ENCODE measurements at places on chromosomes 4 and X.

DNA sequence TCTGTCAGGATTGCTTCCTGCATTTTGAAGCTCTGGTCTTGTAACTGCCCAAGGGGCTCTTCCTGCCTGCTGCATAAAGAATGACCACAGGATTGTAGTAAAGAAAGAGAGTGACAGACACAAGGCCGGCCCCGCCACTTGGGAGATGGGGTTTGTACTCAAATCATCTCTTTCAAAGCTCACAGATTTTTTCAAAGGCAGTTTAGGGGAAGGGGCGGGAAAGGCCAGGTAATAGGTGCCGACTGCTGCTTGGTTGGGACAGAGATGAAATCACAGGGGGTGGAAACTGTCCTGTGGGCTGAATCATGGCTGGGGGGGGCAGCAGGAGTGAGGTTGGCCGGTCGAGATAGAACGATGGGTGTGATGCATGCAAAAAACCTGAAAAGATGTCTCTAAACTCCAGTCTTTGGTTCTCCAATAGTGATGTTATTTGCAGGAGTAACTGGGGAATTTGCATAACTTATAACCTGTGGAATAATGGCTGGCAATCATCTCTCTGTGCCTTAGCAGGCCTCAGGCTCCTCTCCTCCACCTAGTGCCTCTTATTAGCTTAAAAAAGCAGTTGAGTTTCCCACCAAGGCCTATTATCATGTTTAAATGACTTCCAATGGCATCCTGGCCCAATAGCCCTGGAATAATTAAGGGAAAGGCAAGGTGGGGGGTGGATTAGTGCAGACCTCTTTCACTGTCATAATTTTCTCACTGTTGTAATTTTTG, 778.4 kb upstream of the FRG1 start:
- DNase-seq = no peak

DNA sequence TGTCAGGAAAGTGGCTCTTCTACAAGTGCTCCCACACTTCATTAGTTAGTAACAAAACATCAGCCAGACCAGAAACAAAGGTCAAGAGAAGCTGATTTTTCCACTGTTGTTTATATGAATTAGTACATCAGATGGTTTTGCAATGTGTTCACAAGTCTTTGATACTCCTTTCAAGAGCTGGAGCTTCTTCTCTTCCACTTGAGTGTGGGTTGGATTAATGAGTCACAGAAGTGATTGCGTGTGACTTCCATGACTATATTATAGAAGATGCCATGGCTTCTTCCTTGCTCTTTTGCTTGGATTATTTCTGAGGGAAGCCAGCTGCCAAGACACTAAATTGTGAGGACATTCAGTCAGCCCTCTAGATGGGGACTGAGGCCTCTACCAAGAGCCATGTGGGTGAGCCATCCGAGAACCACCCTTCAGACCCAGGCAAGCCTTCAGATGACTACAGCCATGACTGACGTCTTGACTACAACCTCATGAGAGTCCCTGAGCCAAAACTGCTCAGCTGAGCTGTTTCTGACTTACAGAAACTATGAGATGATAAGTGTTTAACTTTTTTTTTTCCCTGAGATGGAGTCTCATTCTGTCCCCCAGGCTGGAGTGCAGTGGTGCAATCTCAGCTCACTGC, 18.1 kb downstream of the SOWAHB start:
- DNase-seq = no peak

DNA sequence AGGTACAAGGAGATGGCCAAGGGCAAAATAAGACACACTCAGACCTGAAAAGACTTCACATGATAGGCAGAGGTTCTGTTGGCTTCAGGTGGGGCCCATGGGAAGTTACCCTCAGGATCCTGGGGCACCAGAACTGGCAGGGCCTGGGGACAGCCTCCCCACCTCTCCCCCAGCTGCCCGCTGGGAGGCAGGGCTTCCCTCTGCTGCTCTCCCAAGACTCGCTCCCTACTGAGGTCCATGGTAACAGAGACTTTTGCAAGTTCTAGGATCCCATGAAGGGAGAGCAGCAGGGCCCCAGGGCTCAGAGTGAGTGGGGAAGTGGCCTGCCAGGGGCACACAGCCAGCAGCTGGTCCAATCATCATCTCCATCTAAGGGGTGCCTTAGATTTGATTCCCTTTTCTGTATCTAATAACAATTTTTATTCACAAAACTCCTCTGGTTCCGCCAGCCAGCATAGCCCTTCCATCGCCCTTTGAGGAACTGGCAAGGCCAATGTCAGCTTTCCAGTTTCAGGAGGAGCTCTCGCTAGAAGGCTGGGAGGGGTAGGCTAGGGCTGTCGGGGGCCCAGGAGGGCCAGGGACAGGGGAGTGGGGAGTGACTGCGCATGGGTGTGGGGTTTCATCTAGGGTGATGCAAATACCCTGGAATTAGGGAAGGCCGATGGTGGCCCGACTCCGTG, 78.2 kb downstream of the SLC2A9 start:
- no peak for DNase-seq

DNA sequence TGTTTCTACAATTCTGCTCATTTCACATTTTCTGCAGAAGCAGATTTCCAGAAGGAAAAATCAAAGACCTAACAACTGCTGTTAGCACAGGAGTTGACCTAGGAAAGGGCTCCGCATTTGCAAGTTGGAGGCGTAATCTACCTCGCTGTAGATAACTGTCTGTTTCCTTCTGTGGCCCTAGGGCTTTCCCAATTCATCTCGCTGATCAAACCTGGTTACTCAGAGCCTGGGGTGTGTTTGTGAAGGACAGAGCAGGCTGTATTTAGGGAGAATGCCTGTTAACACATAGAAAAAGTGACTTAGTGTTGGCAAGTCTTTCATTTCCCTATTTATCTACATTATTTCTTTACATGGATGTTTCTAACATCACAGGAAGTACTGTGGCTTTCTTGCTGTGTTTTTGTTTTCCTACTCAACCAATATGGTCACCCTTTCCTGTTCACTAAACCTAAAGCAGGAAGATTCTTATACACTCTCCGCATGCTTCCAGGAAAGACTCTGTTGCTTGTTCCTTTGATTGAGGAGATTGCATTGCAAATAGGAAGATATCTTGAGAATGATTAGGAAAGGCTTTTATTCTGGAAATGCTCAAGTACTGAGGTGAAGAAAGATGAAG, 40.5 kb downstream of the AGA start:
- no peak for DNase-seq
